ENCODE measurements at places on chromosomes 5 and 9. TPM values are rescaled to one million over a fixed set of nuclear protein-coding genes. Genes with fewer than 3 reads are reported as not detected.

GIN1 gene
- 11.7 TPM for total RNA-seq

LAMC3 gene
- total RNA-seq, result 0.43 TPM

AGXT2 gene
- not detected for total RNA-seq

LCN2 gene
- not detected for total RNA-seq

PCDH1 gene
- not detected for total RNA-seq

CEP120 gene
- total RNA-seq, result 22.6 TPM

FGF18 gene
- total RNA-seq, result 0.18 TPM

PDE6A gene
- not detected for total RNA-seq

F2RL2 gene
- not detected for total RNA-seq

FAM78A gene
- 36.2 TPM for total RNA-seq

HNRNPK gene
- 761 TPM for total RNA-seq
